ENCODE measurements at places on chromosomes 3 and 15. TPM values are rescaled to one million over a fixed set of nuclear protein-coding genes. Genes with fewer than 3 reads are reported as not detected.

VEPH1 gene
- 0.53 TPM for total RNA-seq

TNFAIP8L3 gene
- total RNA-seq = 36.0 TPM

HDAC11 gene
- 8.2 TPM for total RNA-seq

HIGD2B gene
- total RNA-seq = not detected
